ENCODE measurements at places on chromosomes 12 and 14.
A peak's percentile ranks its signal among the peaks of the same experiment; 100 is the strongest.

- no peak for DNase-seq
Observed at GRCh38 chr14:66088656-66089055, 397.5 kb upstream of the CCDC196 start.

GRCh38 chr12:89995870-89996269 is 287.2 kb upstream of the ATP2B1 start:
- no peak for DNase-seq

DNA sequence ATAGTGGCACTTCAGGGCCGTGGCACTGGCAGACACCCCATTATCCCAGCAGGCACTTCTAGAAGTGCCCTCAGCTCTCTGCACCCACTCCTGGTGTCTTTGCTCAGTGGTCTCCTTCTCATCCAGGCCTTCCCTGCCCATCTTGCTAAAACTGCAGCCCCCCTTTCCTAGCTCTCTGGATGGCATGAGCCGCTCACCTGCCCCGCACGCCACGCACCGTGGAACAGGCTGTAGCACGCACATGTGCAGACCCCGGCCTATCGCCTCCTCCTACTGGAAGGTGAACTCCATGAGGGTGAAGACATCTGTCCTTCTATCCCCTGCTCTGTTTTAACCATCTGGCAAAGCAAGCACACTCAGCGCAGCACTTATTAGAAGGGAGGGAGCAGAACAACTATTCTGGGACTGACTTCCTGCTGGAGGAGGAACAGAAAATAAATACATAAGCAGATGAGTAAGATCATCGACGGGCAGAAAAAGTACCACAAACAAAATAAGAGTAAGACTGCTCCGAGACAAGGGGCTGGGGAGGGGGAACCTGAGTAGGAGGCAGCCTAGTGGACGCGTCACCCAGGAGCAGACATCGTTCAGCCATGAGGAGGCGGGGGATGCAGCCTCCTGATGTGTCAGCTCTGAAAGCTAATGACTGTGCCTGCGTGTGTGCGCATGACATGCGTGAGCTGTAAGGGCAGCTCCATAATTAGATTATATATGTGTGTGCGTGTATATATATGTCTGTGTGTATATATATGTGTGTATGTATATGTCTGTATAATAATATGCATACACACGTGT is 7.8 kb upstream of the FZD10 start:
- DNase-seq = no peak

GRCh38 chr14:89502966-89503365 is 85.9 kb upstream of the FOXN3 start:
- DNase-seq = no peak

DNA sequence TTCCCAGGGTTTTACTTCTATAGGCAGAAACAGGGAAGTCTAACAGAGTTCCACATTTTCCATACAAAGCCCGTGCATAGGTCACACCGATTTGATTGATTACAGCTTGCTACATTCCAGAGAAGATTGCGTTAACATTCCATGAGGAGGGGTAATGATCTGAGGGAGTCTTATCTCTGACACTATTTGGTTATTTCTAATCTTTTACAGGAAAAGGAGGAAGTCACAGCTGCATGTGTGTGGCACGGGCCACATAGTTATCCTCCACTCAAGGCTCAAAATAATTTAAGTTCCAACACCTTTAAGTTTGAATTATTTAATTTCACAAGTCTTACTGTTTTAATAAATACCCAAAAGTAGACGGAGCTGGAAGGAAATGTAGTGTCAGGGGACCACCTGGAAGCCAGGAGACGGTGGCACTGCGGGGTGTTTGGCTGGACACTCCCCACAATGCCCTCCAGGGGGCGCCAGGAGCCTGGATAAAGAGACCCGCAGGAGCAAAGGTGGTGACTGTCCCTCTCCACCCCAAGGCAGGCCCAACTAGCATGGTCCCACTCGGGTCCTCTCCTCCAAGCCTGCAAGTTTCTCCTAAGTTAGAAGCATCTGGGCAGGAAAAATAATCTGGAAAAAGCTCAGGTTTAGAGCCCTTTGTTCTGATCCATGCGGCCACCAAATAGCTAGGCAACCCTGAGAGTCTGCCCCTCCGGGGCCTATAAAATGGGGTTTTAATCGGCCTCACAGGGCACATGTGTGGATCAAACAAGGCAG is 20.2 kb downstream of the KRT8 start:
- DNase-seq = peak; percentile 78

DNA sequence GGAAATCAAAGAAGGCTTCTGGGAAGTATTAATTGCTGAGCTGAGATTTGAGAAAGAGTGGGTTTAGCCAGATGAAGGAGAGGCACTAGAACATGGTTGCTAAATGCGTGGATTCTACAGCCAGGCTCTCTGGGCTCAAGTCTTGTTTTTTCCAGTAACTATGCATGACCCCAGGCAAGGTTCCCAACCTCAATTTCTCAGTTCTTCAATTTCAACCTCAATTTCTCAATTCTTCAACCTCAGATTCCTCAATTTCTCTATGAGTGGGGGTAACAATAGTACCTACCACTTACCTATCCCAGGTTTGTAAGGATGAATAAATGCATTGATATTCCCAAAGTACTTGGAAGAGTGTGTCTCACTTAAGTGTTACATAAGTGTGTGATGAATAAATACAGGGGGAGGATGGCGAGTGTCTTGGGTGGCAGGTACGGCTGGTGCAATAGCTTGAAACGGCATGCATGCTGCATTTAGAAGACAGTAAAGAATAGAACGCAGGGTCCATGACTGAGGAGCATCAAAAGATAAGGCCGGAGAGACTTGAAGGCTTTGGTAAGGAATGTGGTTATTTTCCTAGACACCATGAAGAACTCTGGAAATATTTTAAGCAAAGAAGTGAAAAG is 149.1 kb upstream of the ATP2B1 start:
- no peak for DNase-seq

DNA sequence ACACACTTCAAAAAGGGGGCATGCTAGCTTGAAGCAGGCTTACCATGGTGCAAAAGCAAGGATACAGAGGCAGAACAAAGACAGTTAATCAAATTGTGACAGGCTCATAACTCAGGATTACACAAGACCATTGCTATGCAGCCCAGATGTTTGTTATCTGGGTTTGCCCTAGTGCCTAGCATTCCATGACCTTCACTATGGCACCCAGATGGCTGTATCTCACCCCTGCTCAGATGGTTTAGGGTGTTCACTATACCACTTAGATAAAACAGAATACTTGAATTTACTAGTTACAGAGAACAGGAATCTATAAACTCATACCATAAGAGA is 56.2 kb downstream of the SDR9C7 start:
- no peak for DNase-seq

- DNase-seq = peak; percentile 74
Observed at GRCh38 chr12:119780786-119781434, 96.2 kb downstream of the CIT start.

DNA sequence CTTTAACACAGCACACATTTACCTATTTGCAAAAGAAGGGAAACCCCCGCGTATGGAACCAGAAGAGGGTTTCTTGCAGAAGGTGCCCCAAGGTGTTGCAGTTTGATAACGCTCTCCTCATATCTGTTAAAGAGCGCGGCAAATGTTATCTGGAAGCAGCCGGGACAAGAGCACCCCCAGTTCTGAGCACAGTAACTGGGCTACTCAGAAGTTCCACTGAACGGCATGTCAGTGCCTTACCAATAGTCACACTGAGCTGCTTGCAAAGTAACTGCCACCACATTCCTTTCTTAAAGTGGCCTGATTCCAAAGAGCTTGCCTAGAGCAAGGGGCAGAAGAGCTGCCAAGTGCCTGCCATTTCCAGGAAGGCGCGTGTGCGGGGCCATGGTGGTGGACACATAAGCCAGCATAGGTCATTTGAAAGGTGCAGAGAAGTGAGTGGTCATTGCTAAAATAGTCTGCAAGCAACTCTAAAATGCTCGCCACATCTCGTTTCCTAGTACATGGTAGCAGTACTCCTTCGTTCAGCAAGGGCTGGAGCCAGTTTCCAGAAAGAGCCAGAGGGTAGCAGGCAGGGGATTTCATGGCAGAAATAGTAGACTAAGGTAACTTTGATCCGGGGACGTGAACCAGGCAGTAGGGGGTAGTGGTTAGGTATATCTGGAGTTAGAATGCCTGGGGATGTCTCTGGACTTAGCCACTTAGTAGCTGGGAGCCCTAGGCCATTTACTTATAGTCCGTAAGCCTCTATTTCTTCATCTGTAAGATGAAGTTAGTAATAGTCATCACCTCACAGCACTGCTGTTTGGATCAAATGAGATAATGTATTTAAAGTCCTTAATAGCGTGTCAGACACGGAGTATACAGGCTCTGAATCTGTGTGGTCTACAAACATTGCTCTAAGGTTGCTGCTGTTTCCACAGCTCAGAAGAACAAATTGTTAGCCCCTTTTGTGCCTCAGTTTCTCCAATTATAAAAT is 37.6 kb downstream of the SPTB start:
- peak; percentile 26 for DNase-seq

DNA sequence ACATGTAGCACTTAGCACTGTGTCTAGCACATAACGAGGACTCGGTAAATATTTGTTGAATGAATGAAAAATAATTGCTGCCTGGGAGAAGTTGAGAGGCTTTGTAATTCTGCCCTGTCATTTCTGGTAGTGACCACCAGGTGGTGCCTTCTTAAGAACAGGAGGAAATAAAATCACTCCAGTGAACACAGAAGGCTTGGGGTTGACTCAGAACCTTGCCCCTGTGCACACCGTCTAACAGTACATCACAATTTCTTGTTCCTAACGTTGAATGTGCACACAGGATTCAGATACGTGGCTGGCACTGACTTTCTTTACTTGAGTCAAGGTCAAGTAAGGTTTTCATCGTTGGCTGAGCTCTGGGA is 91.8 kb downstream of the RGS6 start:
- DNase-seq = peak; percentile 40

- peak; percentile 91 for DNase-seq
Observed at GRCh38 chr14:51006781-51007211, 62.5 kb upstream of the PYGL start.

- no peak for DNase-seq
Observed at GRCh38 chr12:64025174-64025958, 180.9 kb downstream of the SRGAP1 start.

DNA sequence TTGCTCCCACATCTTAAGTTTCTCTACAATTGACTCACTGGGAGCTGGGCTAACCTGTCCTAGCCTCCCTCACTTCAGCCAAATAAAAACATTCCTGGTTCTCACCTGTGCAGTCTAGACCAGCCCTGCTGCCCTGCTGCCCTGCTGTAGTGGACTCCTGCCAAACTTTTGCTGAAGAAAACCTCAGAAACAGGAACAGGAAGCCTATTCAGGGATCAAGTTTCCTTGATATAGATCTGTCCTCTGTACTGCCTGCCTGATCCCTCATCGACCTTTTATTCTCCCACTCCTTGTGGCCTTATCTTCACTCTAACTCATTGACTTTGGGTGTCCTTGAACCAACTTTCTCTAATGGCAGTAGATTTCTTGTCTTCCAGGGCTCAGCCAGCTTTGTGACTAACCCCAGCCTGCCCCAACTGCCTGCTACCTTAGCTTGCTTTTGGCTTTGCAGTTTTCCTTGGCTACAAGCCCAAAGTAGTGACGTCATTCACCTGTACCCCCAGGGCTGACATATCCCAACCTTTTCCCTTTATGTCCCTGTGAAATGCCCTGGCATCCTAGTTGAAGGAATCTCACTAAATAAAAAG is 234.8 kb downstream of the DUSP6 start:
- peak; percentile 13 for DNase-seq

DNA sequence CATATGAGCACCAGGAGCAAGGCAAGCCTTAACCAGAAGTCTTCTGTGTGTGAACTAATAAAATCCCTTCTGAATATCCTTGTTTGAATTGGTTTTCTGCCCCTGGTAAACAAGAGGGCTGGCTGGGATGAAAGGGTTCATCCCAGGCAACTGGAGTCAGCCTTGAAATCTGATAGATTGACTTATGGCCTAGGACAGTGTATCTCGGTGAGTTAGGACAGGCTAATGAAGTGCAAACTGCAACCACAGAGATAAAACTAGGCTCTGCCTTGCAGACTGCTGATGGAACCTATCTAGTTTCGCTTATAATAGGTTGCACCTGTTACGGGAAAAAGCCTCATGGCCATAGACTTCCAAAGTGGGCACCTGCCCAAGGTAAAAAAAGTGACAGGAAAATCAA is 451.9 kb upstream of the NOVA1 start:
- DNase-seq = no peak

GRCh38 chr12:15756822-15757221 is 32.4 kb downstream of the EPS8 start:
- no peak for DNase-seq

- no peak for DNase-seq
Observed at GRCh38 chr12:30144777-30145683, 361.3 kb upstream of the TMTC1 start.

GRCh38 chr14:33756833-33757232 is 194.0 kb downstream of the EGLN3 start:
- DNase-seq = no peak

GRCh38 chr12:131438881-131439280 is 272.0 kb upstream of the SFSWAP start:
- DNase-seq = no peak

DNA sequence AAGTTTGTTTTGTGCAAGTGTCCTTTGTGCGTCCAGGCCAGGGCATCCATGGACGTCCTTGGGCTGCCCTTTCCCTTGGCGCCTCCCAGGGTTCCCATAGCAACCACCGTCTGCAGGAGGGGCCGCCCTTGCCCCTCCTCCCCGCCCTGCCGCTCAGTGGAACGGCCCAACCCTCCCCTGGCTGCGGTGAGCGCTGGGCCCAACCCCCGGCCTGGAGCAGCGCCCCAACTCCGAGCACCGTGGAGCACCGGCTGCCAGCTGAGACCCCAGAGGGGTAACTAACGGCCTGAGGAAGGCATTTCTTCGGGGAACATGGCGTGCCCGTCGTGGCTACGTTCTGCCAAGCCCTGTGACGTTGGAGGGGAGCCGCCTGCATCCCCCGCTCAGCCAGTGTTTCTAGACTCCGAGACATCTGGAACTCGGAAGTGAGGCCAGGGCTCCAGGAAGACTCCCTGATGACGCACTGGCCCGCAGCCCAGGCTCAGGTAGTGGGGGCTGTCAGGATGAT is 5.3 kb upstream of the ACACB start:
- peak; percentile 93 for DNase-seq

- DNase-seq = no peak
Observed at GRCh38 chr14:75978249-75978731, 3.5 kb downstream of the TGFB3 start.

DNA sequence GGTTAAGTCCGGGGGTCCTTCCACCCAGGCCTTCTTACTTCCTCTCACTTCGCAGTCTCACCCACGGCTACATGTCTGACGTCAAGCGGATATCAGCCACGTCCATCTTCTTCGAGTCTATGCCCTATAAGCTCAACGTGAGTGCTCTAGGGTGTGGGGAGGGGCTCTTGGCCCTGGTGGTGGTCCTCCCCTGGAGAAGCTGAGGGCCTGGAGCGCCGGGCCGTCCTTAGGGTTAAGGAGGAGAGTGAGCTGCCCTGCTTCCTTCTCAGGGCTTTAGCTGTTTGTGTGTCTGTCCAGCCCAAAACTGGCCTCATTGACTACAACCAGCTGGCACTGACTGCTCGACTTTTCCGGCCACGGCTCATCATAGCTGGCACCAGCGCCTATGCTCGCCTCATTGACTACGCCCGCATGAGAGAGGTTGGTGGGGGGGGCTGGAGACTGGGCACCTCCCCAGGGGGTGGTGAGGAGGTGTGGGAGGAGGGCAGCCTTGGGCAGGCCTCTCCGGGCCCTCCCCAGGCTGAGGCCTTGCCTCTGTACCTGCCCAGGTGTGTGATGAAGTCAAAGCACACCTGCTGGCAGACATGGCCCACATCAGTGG is 2.7 kb downstream of the SHMT2 start:
- DNase-seq = no peak

All from astrocyte of the hippocampus (primary cell).